ENCODE measurements at places on chromosomes 12 and 14.
A peak's percentile ranks its signal among the peaks of the same experiment; 100 is the strongest.

- DNase-seq, result peak; percentile 29
Measured at GRCh38 chr12:25401547-25402345, 151.0 kb upstream of the KRAS start.

GRCh38 chr14:37588667-37588955, 6.4 kb downstream of the FOXA1 start:
- no peak for DNase-seq

- DNase-seq, result peak; percentile 70
Measured at GRCh38 chr12:58414398-58414871, 473.1 kb downstream of the ATP23 start.

DNA sequence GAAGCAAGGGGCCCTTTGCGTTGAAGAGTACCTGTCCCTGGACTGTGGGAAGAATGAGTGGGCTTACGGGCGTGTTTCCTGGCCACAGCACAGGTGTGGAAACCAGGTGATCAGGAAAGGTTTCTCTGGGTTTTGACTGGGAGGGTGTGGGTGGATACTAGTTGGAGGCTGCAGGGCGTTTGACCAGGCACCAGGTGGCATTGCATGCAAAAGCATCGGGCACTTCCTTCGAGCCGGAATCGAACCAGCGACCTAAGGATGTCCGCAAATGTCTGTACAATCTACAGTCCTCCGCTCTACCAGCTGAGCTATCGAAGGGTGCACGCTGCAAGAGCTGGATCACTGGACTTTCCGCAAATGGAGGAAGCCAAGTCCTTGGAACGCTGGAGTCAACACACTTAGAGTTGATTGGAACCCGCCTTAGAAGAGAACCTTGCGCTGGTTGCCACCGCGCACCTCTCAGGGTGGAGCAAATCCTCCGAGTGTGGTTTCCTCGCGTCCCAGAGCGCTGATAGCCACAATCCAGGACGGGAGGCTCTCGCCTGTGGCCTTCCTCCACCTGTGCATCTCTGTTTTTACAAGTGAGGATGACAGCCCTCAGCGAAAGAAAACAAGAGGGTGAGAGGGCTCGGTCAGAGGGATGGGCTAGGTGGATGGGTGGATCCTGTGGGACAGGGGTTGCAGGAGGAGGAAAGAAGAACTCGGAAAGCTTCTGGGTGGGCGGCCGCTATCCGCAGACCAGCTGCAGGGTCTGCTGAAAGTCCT, 21.2 kb upstream of the RNASE4 start:
- DNase-seq, result peak; percentile 65

DNA sequence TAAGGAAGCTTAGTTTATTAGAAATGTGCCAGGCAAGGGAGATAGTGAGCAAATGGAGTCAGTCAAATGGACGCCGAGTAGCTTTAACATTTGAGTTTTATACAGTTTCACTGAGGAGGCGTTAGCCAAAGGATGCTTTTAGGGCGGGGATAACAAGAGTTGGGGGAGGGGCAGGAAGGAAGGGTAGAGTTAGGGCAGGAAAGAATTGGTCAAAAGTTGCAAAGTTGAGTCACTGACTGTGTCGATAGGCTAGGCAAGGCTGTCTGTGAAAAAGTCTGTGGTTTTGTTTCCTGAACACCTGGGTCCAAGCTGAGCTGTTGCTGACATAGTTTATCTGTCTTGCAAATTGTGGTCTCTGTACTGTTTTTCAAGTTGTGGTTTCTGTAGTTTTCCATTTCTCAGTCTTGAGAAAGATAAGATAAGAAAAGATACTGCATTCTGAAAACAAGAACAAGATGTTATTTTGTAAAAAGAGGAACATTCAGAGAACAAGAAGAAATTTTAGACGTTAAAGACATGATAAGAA, 62.6 kb upstream of the RESF1 start:
- DNase-seq, result no peak

GRCh38 chr12:92414170-92415070, 268.8 kb upstream of the BTG1 start:
- DNase-seq, result no peak
